Kidney (tissue), 22 donors: ENCODE measurements at places on chromosomes 7 and 10. TPM values are rescaled to one million over a fixed set of nuclear protein-coding genes. Genes with fewer than 3 reads are reported as not detected.
A peak's percentile ranks its signal among the peaks of the same experiment; 100 is the strongest.

GIMAP6 gene
- 48.7 TPM for total RNA-seq

- DNase-seq: no peak
- H3K27me3 ChIP-seq: no peaks in the 10 kb centered on the region
These were observed 731.6 kb upstream of the ANKRD30A start for GRCh38 chr10:36393801-36394200.

DNA sequence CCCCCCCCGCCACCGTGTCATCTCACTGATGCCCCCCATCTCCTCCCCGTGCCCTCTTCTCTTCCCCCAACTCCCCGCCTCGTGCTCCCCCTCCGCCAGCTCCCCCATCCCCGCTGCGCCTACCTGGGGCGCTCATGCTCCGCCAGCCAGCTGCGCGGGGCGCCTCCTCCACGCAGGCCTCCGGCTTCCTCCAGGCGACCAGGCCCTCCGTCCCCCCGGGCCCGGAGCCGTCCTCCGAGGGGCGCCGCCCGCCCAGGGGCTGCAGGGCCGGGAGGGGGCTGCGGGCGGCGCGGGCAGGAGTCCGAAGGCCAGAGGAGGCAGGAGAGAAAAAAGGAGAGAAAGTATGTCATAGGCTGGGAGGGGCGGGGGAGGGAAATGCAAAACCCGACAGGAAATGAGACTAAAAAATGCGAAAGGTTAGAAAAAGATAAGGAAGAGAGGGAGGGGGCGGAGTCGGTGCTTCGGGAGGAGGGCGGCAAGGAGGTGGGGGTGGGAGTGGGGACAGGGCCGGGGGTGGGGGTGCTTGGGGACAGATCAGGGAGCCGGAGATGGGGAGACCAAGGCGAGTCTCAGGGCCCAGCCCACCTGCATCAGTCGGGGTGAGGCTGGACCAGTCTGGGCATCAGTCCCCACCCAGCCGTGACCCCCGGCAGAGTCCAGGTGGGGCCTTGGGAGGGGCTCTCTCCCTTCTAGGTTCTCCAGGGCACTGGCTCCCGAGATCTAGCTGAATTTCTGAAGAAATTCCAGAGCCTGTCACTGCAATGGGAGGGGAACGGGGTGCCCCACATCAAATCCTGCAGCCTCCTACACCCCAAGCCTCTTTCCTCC, at the start of gene CARD11:
TSS of gene CARD11 (minus strand) at position 324 of the 828 bp plus-strand sequence. CDS start 85,361 bp downstream, outside the sequence.
- H3K4me3 ChIP-seq: no peak within 1 kb of the TSS
- no peaks in the 10 kb centered on the region for H3K4me1 ChIP-seq

GRCh38 chr7:128879939-128880746, 17.5 kb downstream of the ATP6V1F start:
- no peak overlapping the region for H3K4me3 ChIP-seq
- no peaks in the 10 kb centered on the region for H3K27me3 ChIP-seq
- H3K4me1 ChIP-seq: no peaks in the 10 kb centered on the region
- no peak overlapping the region for H3K27ac ChIP-seq
- peak; percentile 82 for DNase-seq

ACSM6 gene
- not detected for total RNA-seq

COL17A1 gene
- 10.8 TPM for total RNA-seq

- no peak overlapping the region for H3K27ac ChIP-seq
- H3K4me1 ChIP-seq: no peaks in the 10 kb centered on the region
- H3K4me3 ChIP-seq: no peak overlapping the region
- peak; percentile 25 for DNase-seq
- no peaks in the 10 kb centered on the region for H3K36me3 ChIP-seq
These were observed 704.0 kb upstream of the LRRN3 start for GRCh38 chr7:110386913-110387312.

DNA sequence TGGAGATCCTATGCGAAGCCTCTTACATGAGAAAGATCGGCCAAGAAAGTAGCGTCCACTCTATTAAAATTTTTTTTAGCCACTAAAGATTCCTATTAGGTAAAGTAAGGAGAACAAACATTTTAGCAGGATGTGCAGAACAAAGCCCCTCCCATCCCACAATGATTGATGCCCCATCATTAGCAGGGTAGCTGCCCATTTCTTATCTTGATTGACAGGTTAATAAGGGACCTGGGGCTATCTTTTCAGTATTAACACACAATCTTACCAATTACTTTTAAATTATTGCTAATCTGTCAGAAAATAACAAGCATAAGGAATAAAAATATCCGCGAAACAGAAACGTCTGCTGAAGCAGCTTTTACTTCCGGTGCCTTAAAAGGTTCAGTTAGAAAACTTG, 5.1 kb downstream of the FZD8 start:
- no peak overlapping the region for H3K27ac ChIP-seq
- no peaks in the 10 kb centered on the region for H3K27me3 ChIP-seq
- H3K4me1 ChIP-seq: no peaks in the 10 kb centered on the region
- no peak overlapping the region for H3K4me3 ChIP-seq

DNA sequence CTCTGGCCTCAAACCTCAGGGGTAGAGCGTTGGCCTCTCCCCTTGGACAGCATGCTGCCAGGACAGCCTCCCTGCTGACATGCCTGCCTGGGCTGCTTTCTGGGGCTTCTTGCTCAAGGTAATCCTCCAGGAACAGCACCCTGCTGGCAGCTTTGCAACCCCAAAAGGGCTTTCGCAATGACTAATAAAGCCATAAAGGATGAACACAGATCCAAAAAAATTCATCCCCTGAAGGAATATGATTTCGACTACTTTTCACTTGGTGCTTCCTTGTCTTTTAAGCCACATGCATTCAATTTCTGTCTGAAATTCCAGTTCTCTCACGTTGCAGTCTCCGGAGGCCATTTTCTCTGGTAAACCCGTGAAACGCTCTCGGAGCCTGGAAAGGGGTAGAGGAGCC, 15.1 kb upstream of the SH3PXD2A start:
- H3K27ac ChIP-seq: no peak overlapping the region
- DNase-seq: no peak
- no peaks in the 10 kb centered on the region for H3K36me3 ChIP-seq
- no peaks in the 10 kb centered on the region for H3K27me3 ChIP-seq

- no peaks in the 10 kb centered on the region for H3K36me3 ChIP-seq
- H3K27me3 ChIP-seq: no peaks in the 10 kb centered on the region
- DNase-seq: peak; percentile 50
- H3K4me3 ChIP-seq: no peak overlapping the region
These were observed 125.0 kb downstream of the FOXP2 start for GRCh38 chr7:114539575-114539974.

GRCh38 chr7:120033114-120033513, 239.9 kb upstream of the KCND2 start:
- DNase-seq: no peak
- no peaks in the 10 kb centered on the region for H3K27me3 ChIP-seq
- no peak overlapping the region for H3K4me3 ChIP-seq
- H3K4me1 ChIP-seq: no peaks in the 10 kb centered on the region

DNA sequence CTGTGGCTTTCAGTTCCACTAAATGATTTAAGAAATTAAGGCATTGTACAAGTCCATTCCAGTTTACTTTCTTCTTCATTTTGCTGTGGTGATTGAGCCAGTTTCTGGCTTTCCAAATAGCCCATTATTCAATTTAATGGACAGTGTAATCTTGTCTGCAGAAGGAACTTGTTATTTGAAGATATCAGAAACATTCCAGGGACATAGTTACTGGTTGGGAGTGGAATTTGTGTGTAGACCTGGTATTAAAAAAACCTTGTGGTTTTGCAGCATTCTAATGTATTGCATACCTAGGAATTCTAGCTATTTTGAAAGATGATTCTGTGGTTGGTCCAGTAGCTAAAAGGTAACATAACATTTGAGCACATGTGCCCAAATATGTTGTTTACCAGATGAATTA, 72.2 kb downstream of the MCU start:
- no peaks in the 10 kb centered on the region for H3K4me1 ChIP-seq
- H3K27ac ChIP-seq: no peak overlapping the region
- peak; percentile 35 for DNase-seq

- no peak overlapping the region for H3K27ac ChIP-seq
- H3K4me1 ChIP-seq: no peaks in the 10 kb centered on the region
- H3K4me3 ChIP-seq: no peak overlapping the region
- H3K27me3 ChIP-seq: no peaks in the 10 kb centered on the region
- no peaks in the 10 kb centered on the region for H3K36me3 ChIP-seq
- no peak for DNase-seq
These were observed 106.7 kb downstream of the CUBN start for GRCh38 chr10:17022896-17023295.

GRCh38 chr7:24578052-24578451, 4.8 kb downstream of the PALS2 start:
- H3K4me1 ChIP-seq: no peaks in the 10 kb centered on the region
- H3K36me3 ChIP-seq: no peaks in the 10 kb centered on the region
- no peaks in the 10 kb centered on the region for H3K27me3 ChIP-seq
- H3K27ac ChIP-seq: no peak overlapping the region
- DNase-seq: no peak
- no peak overlapping the region for H3K4me3 ChIP-seq

SSMEM1 gene
- total RNA-seq: not detected

RAB19 gene
- total RNA-seq: 11.5 TPM

DNA sequence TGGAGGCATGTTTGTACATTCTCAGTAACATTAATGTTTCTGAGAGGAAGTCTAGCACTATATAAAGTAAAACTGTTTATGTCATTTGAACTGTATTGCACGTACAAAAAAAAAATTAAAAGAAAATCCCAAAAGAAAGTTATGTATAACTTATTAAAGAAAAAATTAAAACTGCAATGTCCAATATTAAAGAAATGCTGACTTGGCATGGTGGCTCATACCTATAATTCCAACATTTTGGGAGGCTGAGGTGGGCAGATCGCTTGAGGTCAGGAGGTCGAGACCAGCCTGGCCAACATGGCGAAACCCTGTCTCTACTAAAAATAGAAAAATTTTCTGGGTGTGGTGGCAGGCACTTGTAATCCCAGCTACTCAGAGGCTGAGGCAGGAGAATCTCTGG, 178.7 kb upstream of the VIPR2 start:
- no peak overlapping the region for H3K4me3 ChIP-seq
- no peaks in the 10 kb centered on the region for H3K36me3 ChIP-seq
- H3K4me1 ChIP-seq: no peaks in the 10 kb centered on the region
- DNase-seq: no peak
- no peaks in the 10 kb centered on the region for H3K27me3 ChIP-seq

DPCD gene
- total RNA-seq: 26.4 TPM

GRCh38 chr10:91700788-91701444, 68.0 kb upstream of the PPP1R3C start:
- no peak for DNase-seq
- H3K36me3 ChIP-seq: no peaks in the 10 kb centered on the region
- H3K27me3 ChIP-seq: no peaks in the 10 kb centered on the region

GRCh38 chr10:80137920-80138319, 5.4 kb downstream of the PLAC9 start:
- DNase-seq: no peak
- no peak overlapping the region for H3K4me3 ChIP-seq
- H3K36me3 ChIP-seq: no peaks in the 10 kb centered on the region
- H3K4me1 ChIP-seq: no peaks in the 10 kb centered on the region

DNA sequence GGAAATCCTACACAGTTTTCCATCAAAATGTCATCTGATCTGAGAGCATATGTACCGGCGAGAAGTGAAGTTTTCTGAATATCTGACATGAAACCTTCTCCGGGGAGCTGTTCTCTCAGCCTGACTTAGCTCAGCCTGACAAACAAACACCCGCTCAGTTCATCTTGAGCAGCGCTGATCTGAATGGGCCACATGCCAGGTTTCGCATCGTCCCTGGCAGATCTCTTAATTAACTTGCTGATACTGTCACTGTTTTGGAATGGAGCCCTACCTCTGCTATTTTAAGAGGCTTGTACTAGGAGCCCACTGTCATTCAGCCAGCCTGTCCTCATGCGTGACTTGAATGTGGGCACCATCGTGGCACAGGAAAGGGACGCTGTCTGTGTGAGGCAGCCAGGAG, 109.2 kb downstream of the STRA8 start:
- no peaks in the 10 kb centered on the region for H3K4me1 ChIP-seq
- H3K27ac ChIP-seq: no peak overlapping the region
- no peak overlapping the region for H3K4me3 ChIP-seq

- no peaks in the 10 kb centered on the region for H3K27me3 ChIP-seq
- no peak overlapping the region for H3K4me3 ChIP-seq
- no peak overlapping the region for H3K27ac ChIP-seq
- H3K36me3 ChIP-seq: peaks cover 7% of the 10 kb centered on the region
- H3K4me1 ChIP-seq: peaks cover 19% of the 10 kb centered on the region
These were observed 27.9 kb upstream of the DAGLB start for GRCh38 chr7:6475433-6476186.

GRCh38 chr7:138962561-138963270, 18.5 kb downstream of the KIAA1549 start:
- no peak for DNase-seq
- peaks cover 31% of the 10 kb centered on the region for H3K4me1 ChIP-seq
- H3K27ac ChIP-seq: peak overlapping the region; percentile 74
- no peaks in the 10 kb centered on the region for H3K36me3 ChIP-seq

UBN2 gene
- 22.2 TPM for total RNA-seq

DNA sequence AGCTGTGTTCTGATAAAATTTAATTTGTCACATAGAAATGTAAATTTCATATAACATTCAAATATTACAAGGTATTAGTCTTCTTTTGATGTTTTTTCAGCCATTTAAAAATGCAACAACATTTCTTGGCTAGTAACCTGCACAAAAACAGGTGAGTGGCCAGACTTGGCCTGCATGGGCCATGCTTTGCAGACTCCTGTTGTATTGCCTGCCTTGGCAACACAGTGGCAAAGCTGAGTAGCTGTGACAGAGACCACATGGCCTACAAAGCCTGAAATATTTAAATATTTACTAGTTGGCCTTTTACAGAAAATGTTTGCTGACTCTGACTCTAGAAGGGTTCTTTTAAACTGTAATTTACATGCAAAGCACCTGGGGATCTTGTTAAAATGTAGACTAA, 13.5 kb upstream of the TBX20 start:
- H3K4me1 ChIP-seq: no peaks in the 10 kb centered on the region
- H3K27ac ChIP-seq: no peak overlapping the region
- H3K27me3 ChIP-seq: peaks cover 13% of the 10 kb centered on the region
- H3K4me3 ChIP-seq: no peak overlapping the region

FXYD4 gene
- 109 TPM for total RNA-seq

GIMAP5 gene
- 30.0 TPM for total RNA-seq

GRCh38 chr7:69935107-69935506, 336.8 kb downstream of the AUTS2 start:
- H3K4me1 ChIP-seq: no peaks in the 10 kb centered on the region
- no peaks in the 10 kb centered on the region for H3K27me3 ChIP-seq
- no peaks in the 10 kb centered on the region for H3K36me3 ChIP-seq
- H3K4me3 ChIP-seq: no peak overlapping the region
- no peak overlapping the region for H3K27ac ChIP-seq

- no peak overlapping the region for H3K27ac ChIP-seq
- H3K36me3 ChIP-seq: no peaks in the 10 kb centered on the region
- no peaks in the 10 kb centered on the region for H3K4me1 ChIP-seq
- DNase-seq: peak; percentile 84
- H3K4me3 ChIP-seq: peak overlapping the region; percentile 3
These were observed 891.9 kb upstream of the MBL2 start for GRCh38 chr10:53664282-53665019.

GRCh38 chr7:5997210-5997808, 11.5 kb downstream of the PMS2 start:
- peaks cover 2% of the 10 kb centered on the region for H3K36me3 ChIP-seq
- no peak for DNase-seq
- no peak overlapping the region for H3K27ac ChIP-seq
- no peak overlapping the region for H3K4me3 ChIP-seq
- no peaks in the 10 kb centered on the region for H3K27me3 ChIP-seq
- H3K4me1 ChIP-seq: no peaks in the 10 kb centered on the region
